NCI-H2081 treated with DMSO at 0.1 percent for 48 hours (cell line): ENCODE measurements at places on chromosomes 5 and 9.

DNA sequence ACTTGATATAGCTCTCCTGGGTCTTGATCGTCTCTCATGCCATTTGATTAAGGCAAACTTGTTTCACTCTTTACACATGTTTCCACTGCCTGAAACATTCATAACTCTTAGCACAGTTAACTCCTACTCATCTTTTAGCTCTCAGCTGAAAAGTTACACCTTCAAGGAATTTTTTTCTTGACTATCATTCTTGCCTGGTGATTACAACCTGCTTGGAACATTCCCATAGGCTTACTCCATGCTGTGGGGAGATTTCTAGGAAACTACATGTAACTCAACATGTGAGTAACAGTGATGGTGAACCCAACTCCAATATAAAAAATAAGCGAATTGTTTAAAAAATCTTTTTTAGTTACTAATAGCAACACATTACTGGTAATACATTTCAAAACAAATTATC is 224.1 kb upstream of the MPDZ start:
- DNase-seq: no peak

DNA sequence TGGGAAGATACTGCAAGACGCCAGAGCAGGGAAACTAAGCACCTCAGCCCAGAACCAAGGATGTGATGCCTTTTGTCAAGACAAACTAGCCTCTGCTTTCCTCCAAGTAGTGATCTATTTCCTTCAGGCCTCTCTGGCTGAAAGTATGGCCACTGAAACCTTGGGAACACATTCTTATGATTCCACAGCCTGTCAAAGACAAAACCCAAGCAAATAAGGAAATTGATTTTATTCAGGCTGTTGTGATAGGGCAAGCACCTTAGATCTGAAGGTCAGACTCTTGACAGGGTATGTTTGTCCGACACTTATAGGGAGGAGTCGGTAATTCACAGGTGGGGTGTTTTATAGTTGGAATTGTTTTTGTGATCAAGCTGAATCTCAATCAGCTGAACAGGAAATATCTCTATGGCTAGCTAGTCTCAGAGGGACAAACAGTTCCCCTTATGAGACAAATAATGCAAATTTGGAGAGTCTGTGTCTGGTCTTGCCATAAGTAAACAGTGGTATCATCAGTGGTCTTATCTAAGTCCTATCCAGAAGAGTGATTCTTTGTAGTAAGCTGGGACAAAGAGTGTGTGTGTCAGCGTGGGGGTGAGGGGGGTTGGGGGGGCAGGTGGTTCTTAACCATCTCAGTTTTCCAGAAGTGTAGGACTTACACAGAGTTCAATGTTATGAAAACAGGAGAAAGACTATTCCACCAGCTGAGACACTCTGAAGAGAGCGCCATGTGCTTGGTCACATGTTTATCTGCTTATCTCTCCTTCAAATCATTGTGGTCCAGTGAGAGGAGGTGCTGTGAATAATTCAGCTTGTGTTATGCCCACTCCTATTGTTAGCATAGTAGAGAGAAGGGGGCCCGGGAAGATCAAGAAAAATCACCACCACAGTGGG is 6.7 kb upstream of the ZCCHC10 start:
- DNase-seq: no peak

- no peak for DNase-seq
Measured at GRCh38 chr9:82140471-82140870, 151.9 kb downstream of the SPATA31D1 start.

GRCh38 chr5:134189031-134189430 is 12.3 kb upstream of the SKP1 start:
- no peak for DNase-seq

- DNase-seq: no peak
Measured at GRCh38 chr5:113371721-113372196, 63.0 kb downstream of the TSSK1B start.

DNA sequence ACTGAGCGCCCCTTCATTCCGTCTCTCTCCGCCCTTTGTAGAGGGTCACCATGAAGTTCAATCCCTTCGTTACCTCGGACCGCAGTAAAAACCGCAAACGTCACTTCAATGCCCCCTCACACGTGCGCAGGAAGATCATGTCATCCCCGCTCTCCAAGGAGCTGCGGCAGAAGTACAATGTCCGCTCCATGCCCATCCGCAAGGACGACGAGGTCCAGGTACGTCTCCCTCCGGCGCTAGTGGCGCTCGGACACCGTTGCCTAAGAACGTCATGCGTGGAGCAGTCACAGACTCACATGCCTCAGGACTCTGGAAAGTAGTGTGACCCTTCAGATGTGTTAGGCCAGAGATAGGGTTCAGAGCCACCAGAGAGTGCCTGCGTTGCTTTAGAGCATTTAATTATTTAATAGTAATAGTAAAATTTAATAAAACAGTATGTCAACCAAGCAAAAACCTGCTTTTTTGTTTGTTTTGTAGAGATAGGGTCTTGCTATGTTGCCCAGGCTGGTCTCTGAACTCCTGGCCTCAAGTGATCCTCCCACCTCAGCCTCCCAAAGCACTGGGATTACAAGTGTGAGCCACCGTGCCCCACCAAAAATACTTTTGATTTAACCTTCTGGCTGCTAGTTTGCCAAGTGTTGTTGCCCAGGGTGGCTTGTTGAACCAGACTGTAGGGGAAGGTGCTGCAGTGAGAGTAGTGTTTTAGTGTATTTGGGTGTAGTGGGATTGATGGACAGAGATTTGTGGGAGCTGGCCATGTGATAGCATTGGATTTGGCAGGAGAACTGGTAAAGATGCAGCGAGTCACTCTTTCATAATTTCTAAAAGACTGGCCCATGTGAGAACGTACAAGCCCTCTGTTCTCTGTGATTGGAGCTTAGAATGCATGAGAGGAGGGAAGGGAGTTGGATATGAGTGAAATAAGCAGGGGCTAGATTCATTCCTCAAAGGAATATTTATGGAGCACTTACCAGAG is 888 bp downstream of the RPL26L1 start:
- no peak for DNase-seq

- no peak for DNase-seq
Measured at GRCh38 chr9:132750668-132751067, 80.4 kb downstream of the GTF3C4 start.
